ENCODE measurements at places on chromosomes 3 and 15.

DNA sequence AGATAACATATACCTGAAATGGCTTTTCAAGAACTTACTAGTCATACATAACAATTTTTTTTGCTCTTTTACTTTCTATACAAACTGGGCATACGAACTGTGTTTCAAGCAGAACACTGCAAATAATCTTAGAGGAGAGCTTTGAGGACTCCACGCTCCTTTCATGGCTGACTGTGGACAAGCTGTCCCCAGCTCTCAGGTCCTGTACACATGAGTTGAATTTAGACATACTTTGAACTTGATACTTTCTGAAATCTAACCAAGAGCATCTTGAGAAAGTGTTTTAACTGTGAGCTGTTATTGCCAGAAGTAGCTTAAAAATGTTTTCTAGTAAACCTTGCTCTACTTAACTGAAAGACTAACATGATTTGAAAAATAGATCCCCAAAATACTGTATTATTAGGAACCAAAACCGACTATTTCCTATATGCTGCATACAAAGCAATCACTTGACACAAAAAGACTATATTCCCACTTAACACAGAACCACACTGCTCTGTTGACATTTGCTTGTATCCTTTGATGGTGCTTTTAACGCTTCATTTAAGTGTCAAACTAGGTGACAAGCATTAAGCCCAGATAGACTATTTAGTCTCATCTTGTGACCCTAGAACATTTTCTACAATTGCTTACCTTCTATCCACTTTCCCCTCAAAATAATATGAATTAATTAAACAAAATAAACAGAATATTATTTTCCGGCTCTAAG is 755.8 kb downstream of the ROBO1 start:
- DNase-seq = peak; percentile 33

DNA sequence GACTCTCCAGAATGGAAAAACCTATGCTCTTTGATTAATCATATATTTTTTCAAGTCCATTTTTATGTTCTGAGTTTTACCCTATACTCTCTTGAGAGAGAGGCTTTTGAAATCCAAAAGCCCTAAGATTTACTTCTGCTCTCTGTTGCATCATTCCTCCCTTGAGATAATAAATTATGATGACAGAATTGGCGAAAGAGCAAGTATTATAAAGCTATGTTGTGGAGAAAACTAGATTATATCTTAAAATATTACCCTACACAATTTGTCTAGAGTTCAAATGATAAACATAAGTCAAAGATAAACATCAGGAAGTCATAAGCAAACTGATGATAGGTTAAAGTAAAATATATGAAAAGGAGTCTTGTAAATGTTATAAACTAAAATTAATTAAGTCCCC is 293.4 kb upstream of the MME start:
- no peak for DNase-seq

DNA sequence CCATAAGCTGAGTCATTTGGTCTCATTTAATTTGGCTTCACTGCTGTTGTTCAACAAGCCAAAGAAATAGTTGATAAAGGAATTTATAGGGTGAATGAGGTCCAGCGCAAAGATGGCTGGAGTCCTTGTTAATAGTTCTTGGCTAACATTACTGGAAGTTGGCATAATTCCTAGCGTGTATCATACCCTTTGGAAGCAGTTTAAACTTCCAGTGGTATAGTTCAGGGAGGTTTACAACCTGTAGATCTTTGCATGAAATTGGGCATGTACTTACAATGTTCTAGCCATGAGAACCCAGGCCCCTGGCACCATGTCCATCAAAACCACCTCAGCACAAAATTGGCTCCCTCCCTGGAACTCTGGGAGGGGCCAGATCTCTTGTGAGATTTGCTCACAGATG is 380.8 kb downstream of the LRTM1 start:
- no peak for DNase-seq

GRCh38 chr3:16255726-16256125 is 9.0 kb downstream of the DPH3 start:
- DNase-seq = no peak

DNA sequence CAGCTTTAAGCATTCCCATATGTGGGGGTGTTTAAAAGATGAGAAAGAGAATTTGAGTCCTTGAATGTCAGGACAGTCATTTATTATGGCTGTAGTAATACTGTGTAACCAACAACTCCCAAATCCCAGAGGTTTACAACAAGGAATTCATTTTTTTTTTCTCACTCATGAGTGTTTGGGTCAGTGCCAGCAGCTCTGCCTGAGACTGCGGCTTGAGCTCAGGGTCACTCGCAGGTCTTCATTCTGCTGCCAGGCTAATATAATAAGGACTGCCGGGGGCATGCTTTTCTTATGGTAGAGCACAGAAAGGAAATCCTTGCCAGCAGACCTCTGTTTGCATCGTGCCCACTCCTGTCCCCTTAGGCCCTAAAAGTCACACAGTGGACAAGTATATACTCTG is 277.9 kb upstream of the LMCD1 start:
- no peak for DNase-seq

- DNase-seq = no peak
Observed at GRCh38 chr3:106191211-106191610, 322.4 kb upstream of the CBLB start.
